ENCODE measurements at places on chromosomes 3 and 15.

GRCh38 chr3:52122491-52122890 is 31.7 kb downstream of the POC1A start:
- DNase-seq, result no peak

GRCh38 chr3:56467801-56468183 is 475 bp downstream of the ERC2 start:
- no peak for DNase-seq

DNA sequence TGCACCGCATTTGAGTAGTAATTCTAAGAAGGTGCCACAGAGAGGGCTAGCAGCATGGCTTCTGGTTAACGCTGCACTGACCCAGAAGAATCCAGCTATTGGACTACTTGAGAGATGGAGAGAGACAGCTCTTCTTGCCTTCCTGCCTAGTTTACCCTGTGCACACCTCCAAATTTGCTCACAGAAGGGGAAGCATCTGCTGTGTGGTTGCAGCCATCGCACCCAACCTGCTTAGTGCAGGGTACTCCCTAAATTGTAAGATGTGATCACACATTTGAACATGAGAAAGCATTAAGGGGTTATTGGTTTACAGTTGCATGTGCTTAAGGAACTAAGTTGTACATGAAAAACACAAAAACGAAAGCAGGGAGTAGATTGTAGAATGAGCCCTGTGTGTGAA is 122.1 kb downstream of the FOXB1 start:
- DNase-seq, result no peak

DNA sequence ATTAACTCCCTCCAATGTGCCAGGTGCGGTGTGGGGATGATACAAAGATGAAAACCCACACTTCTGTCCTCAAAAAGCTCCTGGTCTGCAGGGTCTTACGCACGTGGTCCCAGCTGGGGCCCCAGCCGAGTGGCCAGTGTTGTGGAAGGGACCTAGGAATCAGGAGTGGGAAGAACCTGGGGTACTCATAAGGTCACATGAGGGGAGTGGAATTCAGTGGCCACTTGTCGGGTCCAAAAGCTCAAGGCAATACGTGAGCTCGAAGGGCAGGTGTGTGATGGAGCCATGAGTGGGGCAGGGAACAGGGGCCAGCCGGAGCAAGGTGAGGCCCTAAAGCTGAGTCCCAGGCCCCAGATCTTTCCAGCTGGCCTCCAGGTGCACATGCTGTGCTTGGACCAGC is 260.0 kb upstream of the LYSMD4 start:
- DNase-seq, result no peak

GRCh38 chr3:35832140-35832571 is 192.8 kb downstream of the ARPP21 start:
- no peak for DNase-seq

All from fibroblast of skin of left biceps (primary cell).